ENCODE measurements at places on chromosomes 11 and 22.
A peak's percentile ranks its signal among the peaks of the same experiment; 100 is the strongest.

GRCh38 chr22:16988257-16988656, 19.8 kb downstream of the GAB4 start:
- DNase-seq, result no peak

DNA sequence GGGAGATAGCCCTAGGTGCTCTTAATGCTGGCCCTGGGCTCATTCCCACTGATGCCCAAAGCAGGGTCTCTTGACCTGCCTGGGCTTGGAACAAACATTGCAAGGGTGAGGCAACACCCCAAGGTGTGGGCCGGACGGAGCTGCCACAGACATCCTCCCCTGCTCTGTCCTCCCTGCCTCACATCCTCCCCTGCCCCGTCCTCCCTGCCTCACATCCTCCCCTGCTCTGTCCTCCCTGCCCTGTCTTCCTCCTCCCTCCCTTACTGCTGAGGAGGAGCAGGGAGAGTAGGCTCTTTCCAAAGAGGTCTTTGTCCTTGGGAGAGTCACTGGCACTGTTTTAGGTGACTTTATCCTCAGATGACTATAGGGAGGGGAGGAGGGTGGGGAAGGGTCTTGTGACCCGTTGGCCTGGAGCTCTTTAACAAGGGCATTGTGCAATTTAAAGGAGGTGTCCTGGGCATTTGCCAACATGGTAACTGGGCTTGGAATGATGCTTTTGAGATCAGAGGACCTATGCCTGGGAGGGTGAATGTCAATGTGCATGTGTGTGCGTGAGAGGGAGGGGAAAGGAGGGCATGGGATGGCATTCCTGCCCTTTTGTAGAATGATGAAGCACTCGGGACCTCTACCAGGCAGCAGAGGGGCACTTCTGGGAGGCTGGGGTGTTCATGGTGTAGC, 700 bp downstream of the FAM180B start:
- DNase-seq, result no peak

GRCh38 chr22:28600546-28601143, 79.0 kb downstream of the TTC28 start:
- peak; percentile 72 for DNase-seq

- no peak for DNase-seq
Observed at GRCh38 chr11:70194792-70195791, 8.0 kb upstream of the FADD start.

DNA sequence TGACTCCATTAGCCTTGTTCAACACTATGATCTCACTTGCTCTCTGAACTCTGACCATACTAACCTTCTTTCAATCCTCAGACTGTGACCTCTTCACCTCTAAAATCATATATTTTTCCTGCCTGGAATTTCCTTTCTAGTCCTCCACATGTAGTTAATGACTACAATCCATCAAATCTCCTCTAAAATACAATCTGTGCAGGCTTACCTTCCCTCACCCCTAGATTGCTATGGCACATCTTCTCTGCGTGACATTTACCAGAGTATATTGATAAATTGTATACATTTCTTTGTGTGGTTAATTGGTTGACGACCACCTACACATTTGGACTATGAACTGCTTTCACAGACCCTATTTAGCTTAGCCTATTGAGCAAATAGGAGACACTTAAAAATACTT, 1330.2 kb upstream of the TENM4 start:
- DNase-seq, result no peak

- DNase-seq, result no peak
Observed at GRCh38 chr11:124971810-124972209, 17.8 kb downstream of the CCDC15 start.

GRCh38 chr11:47004595-47005033, 68.1 kb downstream of the CSTPP1 start:
- DNase-seq, result peak; percentile 95

GRCh38 chr11:103862802-103863174, 173.7 kb upstream of the DDI1 start:
- DNase-seq, result no peak

GRCh38 chr11:125057693-125058016, 5.5 kb upstream of the SLC37A2 start:
- DNase-seq, result no peak

GRCh38 chr11:8018484-8019313, 31.6 kb downstream of the EIF3F start:
- DNase-seq, result peak; percentile 62

- no peak for DNase-seq
Observed at GRCh38 chr11:72815110-72815618, 953 bp downstream of the ATG16L2 start.

- peak; percentile 29 for DNase-seq
Observed at GRCh38 chr11:96136613-96137298, 206.2 kb downstream of the MAML2 start.

DNA sequence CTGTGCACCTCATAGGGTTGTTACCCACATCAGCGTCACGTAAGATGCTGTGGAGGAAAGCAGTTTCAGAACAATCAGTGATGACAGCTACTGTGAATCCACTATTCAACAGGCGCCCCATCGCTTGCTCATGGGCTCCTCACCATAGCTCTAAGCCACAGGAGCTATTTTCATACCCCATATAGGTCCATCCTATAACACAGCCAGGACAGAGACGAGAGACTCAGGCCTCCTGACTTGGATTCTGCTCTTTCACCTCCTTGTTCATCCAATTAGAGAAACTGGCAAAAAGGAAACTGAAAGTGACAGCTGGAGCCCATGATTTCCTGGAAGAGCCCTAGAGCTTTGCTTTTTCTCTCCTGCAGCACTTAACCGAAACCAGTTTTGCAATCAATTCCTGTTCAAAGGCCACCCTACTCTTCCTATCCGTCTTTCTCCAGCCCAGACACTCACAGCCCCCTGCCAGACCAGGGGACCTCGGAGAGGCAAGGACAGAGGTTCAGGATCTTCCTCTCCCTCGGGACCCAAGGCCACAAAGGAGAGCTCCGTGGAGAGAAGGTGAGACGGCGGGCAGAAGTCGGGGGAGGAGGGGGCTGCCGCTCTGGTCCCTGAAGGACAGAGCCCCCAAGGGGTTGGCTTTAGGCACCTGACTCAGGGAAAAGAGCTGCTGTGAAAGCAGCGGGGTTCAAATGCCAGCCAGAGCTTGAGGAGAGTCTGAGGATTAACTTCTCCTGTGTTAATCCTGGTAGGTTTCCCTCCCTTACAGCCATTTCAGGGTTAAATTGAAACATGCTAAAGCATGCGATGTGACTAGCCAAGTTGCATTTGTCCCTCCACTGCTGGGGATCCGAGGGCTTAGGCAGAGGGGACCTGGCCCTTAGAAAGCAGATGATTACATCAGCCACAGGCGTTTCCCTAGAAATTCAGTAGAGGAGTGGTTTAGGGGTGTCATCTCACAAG, at the start of gene APOL6:
Gene APOL6, plus strand, starts transcription at position 381 of the 960 bp plus-strand sequence. CDS start 7,980 bp downstream, outside the sequence.
- peak; percentile 50 for DNase-seq

DNA sequence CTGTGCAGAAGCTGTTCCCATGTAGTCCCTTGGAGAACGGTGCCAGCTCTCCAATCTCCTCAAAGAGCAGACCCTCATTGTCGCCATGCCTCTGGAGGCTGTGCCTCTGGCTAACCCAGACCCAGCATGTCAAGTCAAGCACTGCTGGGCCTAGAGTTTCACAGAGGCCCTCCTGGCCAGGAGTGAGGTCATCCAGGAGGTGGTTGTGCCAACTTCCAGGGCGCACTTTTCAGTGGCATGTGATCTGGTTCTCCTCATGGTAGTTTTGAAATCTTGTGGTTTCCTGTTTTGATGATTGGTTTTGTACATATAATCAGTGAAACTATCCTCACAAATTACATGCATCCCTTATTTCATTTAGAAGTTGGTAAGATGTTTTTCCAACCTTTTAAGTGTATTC, 78.9 kb downstream of the PPFIBP2 start:
- DNase-seq, result peak; percentile 81

GRCh38 chr11:8709002-8709672, 26.5 kb downstream of the RPL27A start:
- DNase-seq, result peak; percentile 86

- no peak for DNase-seq
Observed at GRCh38 chr11:131691181-131692041, 321.0 kb downstream of the NTM start.

DNA sequence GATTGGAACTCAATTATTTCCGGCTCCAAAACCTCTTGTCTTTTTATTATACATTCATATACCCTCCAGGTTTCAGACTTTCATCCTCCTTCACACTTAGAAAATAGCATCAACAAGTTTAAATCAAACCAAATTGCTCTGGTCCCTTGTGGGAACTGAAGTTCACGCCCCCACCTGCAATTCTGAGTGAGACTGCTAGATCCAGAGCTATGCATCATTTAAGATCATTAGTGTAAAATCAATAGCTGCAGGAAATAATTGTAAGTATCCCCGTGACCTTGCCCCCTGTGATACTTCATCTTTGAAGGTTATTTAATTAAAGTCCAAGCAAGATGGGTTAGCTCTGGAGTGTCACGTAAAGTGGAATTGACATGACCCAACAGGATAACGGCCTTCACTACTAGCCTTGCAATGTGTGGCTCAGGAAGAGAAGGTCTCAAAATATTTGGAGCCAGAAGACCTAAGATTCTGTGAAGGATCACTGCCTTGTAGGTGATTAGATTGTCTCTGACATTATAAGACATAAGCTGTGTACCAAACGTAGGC, 742.2 kb upstream of the LRRC4C start:
- no peak for DNase-seq

DNA sequence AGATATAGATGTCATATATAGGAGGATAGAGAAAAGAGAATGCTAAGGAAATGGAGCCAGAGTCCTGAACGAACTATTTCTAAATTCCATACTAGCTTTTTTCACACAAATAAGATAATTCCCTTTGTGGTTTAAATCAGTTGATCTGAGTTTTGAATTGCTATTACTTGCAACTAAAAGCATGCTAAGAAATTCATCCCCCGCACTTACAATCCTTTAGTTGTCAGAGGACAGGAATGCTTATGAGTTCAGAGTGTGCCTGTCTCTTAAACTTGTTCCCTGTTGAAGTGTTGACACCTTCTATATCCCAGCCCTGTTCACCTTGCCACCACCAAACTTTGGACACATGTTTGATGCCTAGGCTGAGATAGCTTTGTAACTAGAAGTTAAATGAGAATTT, 406.2 kb downstream of the METTL15 start:
- DNase-seq, result peak; percentile 19

Data from foreskin fibroblast (primary cell).